ENCODE measurements at places on chromosomes 6 and 20.

DNA sequence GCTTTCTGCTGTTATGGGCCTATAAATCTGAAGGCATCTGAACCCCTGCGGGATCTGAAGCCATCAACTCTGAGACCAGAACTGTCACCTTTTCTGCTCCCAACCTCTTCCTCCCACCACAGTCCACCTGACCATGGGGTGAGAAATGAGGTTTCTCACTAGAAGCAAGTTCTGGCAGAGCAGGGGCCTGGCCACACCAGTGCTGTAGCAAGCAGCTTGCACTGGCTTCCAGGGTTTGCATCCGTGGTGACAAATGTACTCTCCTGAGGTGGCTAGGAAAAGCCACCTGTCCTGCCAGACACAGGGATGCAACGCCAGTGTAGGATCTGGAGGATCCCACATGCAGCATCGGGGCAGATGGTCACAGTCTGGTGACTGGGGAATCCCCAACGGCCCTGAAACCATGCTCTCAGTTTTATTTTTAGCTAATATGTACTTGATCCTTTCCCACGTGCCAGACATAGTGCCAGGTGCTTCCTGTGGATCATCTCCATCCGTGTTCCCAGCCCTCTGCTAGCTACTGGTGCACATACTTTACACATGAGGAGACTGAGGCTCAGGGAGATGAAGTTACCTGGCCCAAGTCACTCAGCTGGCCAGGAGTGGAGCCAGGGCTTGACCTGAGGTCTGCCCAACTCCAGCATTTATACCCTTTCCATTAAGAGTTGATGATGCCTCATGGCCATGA is 122.1 kb upstream of the SPACA1 start:
- DNase-seq: no peak

- no peak for DNase-seq
Observed at GRCh38 chr6:151974061-151974617, 166.7 kb downstream of the ESR1 start.

- no peak for DNase-seq
Observed at GRCh38 chr6:129593233-129593564, 116.8 kb downstream of the ARHGAP18 start.

- no peak for DNase-seq
Observed at GRCh38 chr6:15058200-15059061, 187.4 kb upstream of the JARID2 start.

DNA sequence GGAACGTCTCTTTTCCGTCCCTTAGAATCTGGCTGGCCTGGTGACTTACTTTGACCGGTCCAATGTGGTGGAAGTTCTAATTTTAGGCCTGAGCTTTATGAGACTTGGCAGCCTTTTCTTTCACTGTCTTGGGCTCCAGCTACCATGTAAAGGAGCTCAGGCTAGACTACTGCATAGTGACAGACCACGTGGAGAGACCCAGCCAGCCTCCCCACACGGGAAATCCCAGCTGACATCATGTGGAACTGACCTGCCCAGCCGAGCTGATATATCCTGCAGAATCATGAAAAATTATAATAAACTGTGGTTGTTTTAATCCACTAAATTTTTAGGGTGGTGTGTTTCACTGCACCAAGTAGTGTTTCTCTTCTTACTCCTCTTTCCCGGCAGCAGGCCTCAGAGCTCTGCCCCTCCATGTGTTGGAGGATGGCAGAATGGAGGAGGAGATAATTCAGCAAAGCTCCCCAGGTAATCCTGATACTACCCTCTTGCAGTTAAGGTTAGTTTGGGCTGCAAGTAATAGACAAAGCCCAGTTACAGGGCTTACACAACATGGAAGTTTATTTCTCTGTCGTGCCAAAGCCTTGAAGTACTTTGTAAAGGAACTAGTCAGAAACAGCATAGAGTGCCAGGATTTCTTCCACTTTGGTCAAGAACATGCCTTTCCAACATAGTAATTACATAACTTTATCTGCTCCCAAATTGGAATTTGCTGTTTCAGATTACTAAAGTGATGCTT is 87.5 kb downstream of the SH3BGRL2 start:
- no peak for DNase-seq

GRCh38 chr6:160374836-160375560 is 26.8 kb downstream of the SLC22A3 start:
- DNase-seq: no peak

- DNase-seq: no peak
Observed at GRCh38 chr6:149438855-149439254, 38.8 kb downstream of the SUMO4 start.

DNA sequence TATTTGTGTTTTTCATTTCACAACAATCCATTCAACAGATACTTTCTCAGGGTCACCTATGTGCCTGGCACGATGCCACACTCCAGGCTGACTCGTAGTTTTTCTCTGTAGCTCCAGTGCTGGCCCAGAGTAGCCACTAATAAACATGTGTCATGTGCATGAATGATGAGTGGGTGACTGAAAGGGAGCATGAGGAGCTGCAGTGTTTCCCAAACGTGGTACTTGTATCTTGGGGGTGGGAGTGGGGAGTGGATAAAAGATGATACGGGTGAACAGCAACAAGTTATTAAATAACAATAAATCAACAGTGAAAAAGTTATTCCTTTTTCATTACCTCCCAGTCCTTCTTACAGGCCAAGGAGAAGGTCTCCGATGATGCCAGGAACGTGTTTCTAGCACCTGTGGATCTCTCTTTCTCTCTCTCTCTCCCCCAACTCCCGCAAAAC is 17.1 kb downstream of the SRXN1 start:
- DNase-seq: no peak

DNA sequence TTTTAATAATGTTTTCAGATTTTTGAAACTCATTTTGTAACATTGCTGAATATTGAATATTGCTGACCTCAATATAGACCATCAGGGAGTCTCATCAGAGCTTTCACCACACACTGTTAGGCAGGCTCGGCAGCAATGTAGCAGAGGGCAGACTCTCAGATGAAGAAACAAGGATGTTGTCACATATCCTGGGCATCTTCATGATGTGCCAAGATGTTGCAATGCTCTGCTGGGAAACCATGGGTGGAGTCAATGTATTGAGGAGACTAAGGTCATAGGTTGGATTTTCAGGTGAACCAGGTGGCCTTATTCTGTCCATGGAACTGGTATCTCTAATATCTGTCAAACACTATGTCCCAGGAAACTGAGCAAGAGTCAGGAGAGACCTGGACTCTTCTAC is 27.3 kb downstream of the NR2E1 start:
- DNase-seq: no peak

GRCh38 chr6:56851541-56852259 is 103.2 kb upstream of the BEND6 start:
- no peak for DNase-seq

- DNase-seq: no peak
Observed at GRCh38 chr20:31684153-31685015, 38.3 kb downstream of the BCL2L1 start.

DNA sequence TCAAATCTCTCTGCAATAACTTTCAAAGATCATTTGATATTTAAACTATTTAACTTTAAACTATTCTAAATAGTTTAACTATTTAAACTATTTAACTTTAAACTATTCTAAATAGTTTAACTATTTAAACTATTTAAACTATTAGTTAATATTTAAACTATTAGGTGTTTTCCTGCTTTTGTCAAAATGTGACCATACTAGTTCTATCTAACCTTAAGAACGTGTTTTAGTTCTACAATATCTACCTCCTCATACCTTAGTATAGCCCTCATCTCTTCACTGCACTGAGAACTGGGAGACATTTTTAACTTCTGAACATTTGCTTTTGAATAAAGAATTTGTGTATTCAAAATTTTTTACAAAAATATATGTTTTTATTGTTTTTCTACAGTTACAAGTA is 429.1 kb downstream of the ADGRB3 start:
- DNase-seq: no peak

GRCh38 chr6:112360498-112360897 is 13.4 kb downstream of the RFPL4B start:
- DNase-seq: no peak

GRCh38 chr6:20554326-20554725 is 20.1 kb downstream of the CDKAL1 start:
- no peak for DNase-seq

DNA sequence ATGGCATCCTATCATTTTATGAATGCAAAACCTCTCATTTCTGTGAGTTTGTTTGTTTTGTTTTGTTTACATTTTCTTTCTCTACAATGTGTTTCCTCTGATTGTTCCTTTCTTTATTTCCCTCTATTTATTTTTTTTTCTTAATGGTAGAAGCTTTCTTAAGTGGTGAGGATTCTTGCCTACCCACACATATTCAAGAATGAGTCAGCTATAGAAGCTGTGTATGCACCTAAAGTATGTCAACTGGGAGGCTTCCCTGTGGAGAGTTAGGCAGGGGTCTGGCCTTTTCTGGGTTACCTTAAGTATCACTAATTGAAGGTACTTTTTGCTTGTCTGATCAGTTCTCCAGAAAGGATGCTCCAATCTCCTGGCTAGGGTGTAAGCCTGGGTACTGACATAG is 354.0 kb downstream of the ESR1 start:
- no peak for DNase-seq

Measured in effector memory CD4-positive, alpha-beta T cell (primary cell).